Non-pigmented ciliary epithelial cell (primary cell): ENCODE measurements at places on chromosomes 13 and 19.

DNA sequence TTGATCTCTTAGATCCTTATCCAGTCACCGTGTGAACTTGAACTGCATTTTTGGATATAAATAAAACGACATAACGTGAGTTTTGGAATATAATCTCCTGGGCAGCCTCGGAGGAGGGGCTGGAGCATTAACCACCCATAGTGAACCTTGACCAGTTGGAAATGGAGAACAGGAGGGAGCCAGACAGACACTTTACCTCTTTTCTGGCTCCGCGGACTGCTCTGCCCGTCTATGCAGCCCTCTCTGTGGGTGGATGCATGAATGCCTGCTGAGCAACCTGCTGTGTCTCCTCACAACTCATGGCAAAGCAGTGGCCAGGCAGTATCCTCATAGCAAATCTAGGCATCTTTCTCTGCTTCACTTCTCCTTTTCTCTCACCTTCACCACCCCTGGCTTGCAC is 10.5 kb upstream of the COG3 start:
- DNase-seq: no peak

DNA sequence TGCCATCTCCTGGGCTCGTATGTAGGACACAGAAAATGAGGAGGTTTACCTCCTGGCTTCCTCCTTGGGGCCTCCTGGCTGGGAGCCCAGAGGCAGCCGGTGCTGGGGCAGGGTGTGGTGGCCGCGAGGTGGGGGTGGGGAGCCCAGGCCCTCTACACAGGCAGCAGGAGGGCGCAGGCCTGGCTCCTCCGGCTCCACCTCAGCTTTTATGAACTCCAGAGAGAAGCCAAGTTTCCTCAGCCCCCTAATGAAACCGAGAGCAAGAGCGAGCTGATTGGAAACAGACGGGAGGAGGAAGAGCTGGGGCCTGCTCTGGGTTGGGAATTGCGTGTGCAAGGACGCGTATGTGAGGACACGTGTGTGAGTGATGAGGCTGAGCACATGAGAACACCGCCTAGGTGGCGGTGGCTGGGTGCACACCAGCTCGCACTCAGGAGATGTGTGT is 23.1 kb downstream of the LYL1 start:
- DNase-seq: no peak

DNA sequence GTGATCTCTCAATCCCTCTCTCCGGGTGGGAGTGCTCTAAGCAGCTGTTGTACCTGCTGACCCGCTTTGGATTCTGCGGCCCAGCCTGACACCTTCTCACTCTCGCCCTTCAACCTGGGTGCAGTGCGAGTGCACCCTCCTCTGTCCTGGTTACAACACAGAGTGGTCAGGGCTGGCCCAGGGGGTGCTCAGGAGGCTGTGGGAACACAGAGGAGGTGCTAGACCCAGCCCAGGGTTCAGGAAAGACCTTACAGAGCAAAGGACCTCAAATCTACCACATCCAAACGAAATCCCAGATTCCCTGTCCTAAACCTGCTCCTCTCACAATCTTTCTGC is 23.7 kb downstream of the ZNF175 start:
- no peak for DNase-seq

GRCh38 chr13:33454844-33455705 is 169.5 kb upstream of the STARD13 start:
- DNase-seq: no peak
